COR-L47 (cell line): ENCODE measurements at places on chromosomes 2 and 18.

GRCh38 chr2:43135583-43135982, 90.8 kb downstream of the ZFP36L2 start:
- DNase-seq, result no peak

GRCh38 chr2:151991010-151991409, 107.8 kb downstream of the CACNB4 start:
- DNase-seq, result no peak

DNA sequence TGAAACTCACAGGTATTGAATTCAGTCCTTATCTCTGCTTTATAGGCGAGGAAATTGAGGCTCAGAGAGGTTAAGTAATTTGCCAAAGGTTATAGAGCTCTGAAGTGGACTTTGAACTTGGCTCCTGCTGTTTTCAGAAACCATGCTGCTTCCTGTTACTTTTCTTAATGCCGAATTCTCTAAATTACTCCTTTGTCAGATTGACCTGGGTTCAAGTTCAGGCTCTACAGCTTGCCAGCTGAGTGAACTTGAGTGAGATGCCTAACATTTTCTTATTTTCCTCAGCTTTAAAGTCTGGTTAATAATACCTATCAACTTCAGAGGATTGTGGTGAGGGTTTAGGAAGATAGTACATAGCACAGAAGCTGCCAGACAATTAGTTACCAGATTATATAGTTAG, 3.4 kb downstream of the ASAP2 start:
- DNase-seq, result no peak

DNA sequence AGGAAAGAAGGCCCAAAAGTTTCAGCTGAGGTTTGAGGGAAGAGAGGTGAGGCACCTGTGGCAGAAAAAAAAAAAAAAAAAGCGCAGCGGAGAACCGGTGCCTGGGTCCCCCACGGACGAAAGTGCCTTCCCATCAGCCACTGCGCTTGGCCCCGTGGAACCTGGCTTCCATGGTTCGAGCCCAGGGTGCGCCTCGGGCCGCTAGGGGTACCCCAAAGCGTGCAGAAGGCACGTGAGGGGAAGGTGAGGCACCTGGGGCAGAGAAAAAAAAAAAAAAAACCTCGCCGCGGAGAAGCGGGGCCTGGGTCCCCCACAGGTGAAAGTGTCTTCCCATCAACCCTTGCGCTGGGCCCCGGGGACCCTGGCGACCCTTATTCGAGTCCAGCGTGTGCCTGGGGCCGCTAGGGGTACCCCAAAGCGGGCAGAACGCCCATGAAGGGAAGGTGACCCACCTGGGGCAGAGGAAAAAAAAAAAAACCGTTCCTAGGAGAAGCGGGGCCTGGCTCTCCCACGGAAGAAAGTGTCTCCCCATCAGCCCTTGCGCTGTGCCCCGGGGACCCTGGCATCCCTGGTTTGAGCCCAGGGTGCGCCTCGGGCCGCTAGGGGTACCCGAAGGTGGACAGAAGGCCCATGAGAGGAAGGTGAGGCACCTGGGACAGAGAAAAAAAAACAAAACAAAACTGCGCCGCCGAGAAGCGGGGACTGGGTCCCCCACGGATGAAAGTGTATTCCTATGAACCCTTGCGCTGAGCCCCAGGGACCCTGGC, 228.6 kb downstream of the CCDC74A start:
- DNase-seq, result no peak

DNA sequence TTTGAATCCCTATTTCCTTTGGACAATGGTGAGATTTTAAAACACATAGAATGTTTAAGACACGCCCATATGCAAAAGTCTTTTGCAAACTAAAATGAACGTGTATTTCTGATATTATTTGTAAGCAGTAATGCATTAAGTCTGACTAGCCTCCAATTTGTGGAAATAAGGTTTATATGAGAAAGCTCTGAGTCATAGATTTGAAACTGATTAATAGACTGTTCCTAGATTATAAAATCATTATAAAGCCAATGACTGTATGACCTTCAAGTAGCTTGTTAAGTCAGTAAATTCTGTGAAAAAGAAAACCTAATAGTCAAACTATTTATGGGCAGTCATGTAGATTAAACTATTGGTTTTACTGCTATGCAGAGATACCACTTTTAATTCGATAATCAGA, 12.8 kb upstream of the EFEMP1 start:
- no peak for DNase-seq

- no peak for DNase-seq
Observed at GRCh38 chr18:80229363-80229762, 18.0 kb downstream of the PARD6G start.

DNA sequence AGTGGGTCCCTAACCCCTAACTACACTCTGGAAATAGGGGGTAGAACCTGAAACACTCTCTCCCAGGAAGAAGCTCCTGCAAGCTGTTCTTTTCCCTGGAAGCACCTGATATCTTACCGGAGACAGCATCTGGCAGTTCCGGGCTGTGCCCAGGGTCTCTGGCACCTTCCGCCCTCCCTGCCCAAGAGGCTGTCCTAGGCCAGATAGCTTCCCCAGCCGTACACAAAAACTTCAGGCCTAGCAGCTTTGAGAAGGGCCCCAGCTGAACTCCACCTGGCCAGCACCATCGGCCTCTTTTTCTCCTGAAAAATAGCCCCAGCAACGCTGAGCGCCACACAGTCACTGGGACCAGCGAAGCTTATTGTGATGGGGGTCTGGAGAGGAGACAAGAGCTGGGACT, 9.7 kb downstream of the OSR1 start:
- DNase-seq, result no peak

DNA sequence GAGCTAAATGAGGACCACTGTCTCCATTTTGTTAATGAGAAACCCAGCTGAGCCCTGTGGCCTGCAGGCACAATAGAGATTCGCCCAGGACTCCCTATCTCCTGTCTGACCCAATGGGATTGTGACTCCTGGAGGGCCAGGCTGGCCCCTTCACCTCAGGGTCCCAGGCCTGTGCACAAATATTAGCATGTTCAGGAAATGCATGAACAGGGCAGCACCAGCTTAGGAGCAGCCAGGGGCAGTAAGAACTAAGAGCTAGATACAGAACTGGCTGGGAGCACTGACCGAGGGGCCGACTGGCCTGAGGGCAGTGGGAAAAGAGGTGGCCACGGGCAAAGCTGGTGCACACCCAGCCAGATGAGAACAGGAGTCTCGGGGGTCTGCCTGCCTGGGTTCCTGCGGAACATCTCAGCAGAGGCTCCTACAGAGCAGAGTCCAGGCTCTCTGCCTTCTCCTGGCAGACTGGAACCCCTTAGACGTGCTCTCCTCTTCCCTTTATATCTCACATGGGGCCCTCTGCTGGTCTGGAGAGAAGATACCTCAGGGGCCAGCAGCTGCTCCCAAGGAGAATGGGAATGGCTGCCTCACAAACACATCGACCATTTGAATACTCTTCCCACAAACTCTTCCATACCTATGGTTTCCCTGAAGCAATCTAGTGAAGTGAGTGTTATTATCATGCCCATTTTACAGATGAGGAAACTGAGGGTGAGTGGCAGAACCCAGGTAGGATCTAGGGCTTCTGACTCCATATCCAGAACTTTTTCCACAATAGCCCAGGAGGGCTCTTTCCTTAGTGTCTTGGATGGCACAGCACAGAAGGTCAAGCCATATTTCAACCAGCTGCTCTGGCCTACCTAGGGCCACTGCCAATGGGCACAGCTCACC, 77.6 kb upstream of the OTOF start:
- DNase-seq, result peak; percentile 21

GRCh38 chr2:227720680-227721079, 2.9 kb upstream of the SLC19A3 start:
- no peak for DNase-seq

GRCh38 chr2:45860136-45861121, 209.0 kb downstream of the PRKCE start:
- no peak for DNase-seq

- DNase-seq, result no peak
Observed at GRCh38 chr2:239153806-239154591, 246.8 kb downstream of the HDAC4 start.

DNA sequence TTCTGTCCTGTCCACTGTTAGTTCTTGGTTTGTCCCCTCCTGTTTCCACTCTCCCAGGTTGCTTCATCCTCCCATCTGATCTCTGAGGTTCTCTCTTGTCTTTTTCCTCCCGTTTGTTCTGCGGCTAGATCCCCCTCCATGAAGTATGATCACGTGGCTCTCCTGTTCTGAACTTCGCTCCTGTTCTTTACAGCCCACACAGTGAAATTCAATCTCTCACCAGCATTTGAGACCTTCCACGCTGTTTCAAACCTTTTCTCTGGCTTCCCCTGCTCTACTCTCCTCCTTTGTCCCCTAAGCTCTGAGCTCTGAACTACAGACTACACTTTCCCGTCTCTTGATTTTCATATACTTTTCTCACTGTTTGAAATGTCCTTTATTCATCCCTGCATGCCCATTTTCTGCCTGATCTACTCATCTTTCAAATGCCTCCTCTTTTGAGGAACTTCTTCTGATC, 83.5 kb downstream of the OSBPL6 start:
- no peak for DNase-seq

GRCh38 chr2:52115750-52116149, 1083.8 kb upstream of the NRXN1 start:
- DNase-seq, result no peak

DNA sequence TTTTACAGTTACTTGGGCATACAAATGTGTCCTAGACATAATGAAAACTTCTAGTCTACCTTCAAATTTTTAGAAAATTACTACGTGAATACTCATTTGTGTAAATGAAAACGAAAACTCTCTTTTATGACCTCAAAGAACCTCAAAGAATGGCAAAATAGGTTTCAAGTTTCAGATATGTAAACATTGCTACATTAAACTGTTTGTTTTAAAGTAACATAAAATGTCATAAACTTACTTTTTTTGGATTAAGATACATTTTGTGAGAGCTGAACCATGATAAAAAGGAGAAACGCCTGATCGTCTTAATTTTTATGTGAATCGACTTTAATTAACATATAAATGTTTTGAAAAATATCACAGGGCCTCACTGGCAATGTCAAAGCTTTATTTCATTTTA, 91.4 kb downstream of the PPP1R1C start:
- DNase-seq, result no peak

DNA sequence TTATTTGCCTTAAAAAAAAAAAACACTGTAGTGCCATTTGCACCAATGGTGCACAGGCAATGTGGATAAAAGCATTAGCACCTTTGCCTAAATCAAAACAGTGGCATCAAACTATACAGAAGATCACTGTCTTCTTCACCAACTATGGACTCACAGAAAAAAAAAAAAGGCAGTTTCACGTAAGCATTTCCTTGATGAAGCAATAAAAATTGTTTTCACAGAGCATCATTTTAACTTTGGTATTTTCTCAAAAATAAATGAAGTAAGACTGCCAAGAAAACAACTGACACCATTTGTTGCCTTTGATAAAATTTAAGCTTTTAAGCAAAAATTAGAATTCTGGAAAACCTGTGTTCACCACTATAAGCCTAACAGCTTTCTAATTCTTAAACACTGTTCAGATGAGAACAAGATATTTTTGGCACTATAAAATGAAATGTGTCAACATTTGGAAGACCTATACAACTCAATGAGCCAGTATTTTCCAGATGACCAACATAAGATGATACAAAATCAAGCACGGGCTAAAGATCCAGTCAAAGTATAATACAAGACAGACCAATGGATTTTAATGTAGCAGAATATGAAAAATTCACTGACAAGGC, 21.1 kb downstream of the METTL8 start:
- no peak for DNase-seq

DNA sequence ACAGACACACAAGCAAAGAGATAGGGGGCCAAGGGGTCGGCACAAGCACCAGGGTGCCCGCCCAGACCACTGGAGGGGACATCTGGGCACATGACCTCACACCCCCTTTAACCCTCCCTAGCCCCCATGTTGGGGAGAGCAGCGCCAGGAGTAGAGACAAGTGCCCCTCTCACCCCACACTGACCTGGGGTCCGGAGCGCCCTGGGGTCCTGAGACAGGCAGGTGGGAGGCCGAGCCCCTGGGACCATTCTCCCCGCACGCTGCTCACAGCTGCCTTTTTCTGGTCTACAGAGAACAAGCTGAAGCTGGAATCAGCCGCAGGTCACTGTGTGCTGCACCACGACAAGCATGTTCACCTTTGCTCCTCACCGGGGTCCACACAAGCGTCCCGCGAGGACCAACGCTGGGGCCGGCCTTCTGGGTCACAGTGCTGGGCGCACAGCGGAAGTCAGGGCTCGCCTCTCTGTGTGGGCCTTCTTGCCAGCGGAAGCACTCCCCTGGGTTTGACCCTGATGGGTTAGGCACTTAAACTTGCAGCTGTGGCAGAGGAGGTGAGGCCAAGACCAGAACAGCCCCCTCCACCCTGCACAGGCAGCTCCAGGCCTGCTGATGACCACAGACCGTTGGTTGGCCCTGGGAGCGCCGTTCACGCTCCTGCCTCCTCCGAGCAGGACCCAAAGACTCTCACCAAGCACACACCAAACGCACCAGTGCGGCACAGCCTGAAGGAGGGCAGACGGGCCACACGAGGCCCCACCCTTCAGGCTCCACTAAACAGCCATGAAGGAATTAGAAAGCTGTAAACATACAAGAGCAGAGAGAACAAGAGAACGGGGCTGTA, 275.3 kb downstream of the EIPR1 start:
- no peak for DNase-seq
